Temporal lobe (tissue), 4 donors: ENCODE measurements at places on chromosomes 3 and 15. TPM values are rescaled to one million over a fixed set of nuclear protein-coding genes. Genes with fewer than 3 reads are reported as not detected.

The PFN2 gene
- 350 TPM for total RNA-seq

The ATP13A5 gene
- 0.49 TPM for total RNA-seq

The KBTBD8 gene
- total RNA-seq = 9.8 TPM

The CYP11A1 gene
- total RNA-seq = not detected

The ZSCAN29 gene
- total RNA-seq = 33.2 TPM

The MOBP gene
- 0.25 TPM for total RNA-seq

The SMCO1 gene
- total RNA-seq = not detected
